Mesendoderm (in vitro differentiated cells): ENCODE measurements at places on chromosomes 1 and 21.

GRCh38 chr1:69492286-69492685, 75.4 kb upstream of the LRRC7 start:
- no peak overlapping the region for H3K27ac ChIP-seq
- no peaks in the 10 kb centered on the region for H3K36me3 ChIP-seq
- H3K4me3 ChIP-seq = no peak overlapping the region
- H3K27me3 ChIP-seq = no peaks in the 10 kb centered on the region
- DNase-seq = no peak

DNA sequence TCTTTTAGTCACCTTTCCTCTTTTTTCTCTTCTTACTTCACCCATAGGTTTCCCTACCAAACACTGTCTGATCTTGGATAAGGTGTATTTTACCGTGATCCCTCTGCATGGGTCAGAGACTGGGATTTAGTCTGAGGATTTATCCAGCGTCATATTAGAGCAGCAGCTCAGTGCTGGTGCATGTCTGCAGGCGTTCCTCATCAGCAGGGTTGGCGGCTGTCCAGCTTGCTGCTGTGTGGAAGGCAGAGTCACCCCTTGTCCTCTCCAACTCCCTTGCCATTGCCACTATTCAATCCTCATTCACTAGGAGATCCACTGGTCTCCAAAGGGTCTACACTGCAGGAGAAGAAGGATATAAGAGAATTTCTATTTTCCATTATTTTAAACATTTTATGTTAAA, 7.3 kb upstream of the FAM78B start:
- no peak overlapping the region for H3K4me3 ChIP-seq
- H3K4me1 ChIP-seq = no peaks in the 10 kb centered on the region
- no peaks in the 10 kb centered on the region for H3K27me3 ChIP-seq
- H3K27ac ChIP-seq = no peak overlapping the region
- H3K36me3 ChIP-seq = no peaks in the 10 kb centered on the region

GRCh38 chr1:42841010-42841409, 5.4 kb upstream of the ZNF691 start:
- H3K36me3 ChIP-seq = no peaks in the 10 kb centered on the region
- no peak overlapping the region for H3K4me3 ChIP-seq
- no peaks in the 10 kb centered on the region for H3K27me3 ChIP-seq
- no peaks in the 10 kb centered on the region for H3K4me1 ChIP-seq
- H3K27ac ChIP-seq = no peak overlapping the region

- DNase-seq = no peak
- H3K27ac ChIP-seq = no peak overlapping the region
- no peak overlapping the region for H3K4me3 ChIP-seq
- H3K27me3 ChIP-seq = no peaks in the 10 kb centered on the region
Measured at GRCh38 chr1:173447224-173447623, 29.9 kb upstream of the PRDX6 start.

GRCh38 chr1:145997718-145998023, 1.3 kb upstream of the TXNIP start:
- DNase-seq = no peak
- no peak overlapping the region for H3K4me3 ChIP-seq
- H3K4me1 ChIP-seq = peaks cover 2% of the 10 kb centered on the region
- H3K36me3 ChIP-seq = no peaks in the 10 kb centered on the region
- no peaks in the 10 kb centered on the region for H3K27me3 ChIP-seq
- H3K27ac ChIP-seq = no peak overlapping the region

- H3K27me3 ChIP-seq = no peaks in the 10 kb centered on the region
- DNase-seq = no peak
- H3K4me1 ChIP-seq = peaks cover 9% of the 10 kb centered on the region
- no peaks in the 10 kb centered on the region for H3K36me3 ChIP-seq
Measured at GRCh38 chr1:222290866-222291265, 257.0 kb downstream of the HHIPL2 start.

GRCh38 chr1:60571811-60572210, 498.2 kb upstream of the C1orf87 start:
- H3K27me3 ChIP-seq = no peaks in the 10 kb centered on the region
- H3K4me3 ChIP-seq = no peak overlapping the region
- H3K27ac ChIP-seq = no peak overlapping the region
- H3K36me3 ChIP-seq = no peaks in the 10 kb centered on the region

GRCh38 chr1:66893712-66894111, 30.9 kb downstream of the DNAI4 start:
- no peaks in the 10 kb centered on the region for H3K36me3 ChIP-seq
- H3K27me3 ChIP-seq = no peaks in the 10 kb centered on the region
- H3K4me1 ChIP-seq = no peaks in the 10 kb centered on the region
- H3K27ac ChIP-seq = no peak overlapping the region
- DNase-seq = no peak

DNA sequence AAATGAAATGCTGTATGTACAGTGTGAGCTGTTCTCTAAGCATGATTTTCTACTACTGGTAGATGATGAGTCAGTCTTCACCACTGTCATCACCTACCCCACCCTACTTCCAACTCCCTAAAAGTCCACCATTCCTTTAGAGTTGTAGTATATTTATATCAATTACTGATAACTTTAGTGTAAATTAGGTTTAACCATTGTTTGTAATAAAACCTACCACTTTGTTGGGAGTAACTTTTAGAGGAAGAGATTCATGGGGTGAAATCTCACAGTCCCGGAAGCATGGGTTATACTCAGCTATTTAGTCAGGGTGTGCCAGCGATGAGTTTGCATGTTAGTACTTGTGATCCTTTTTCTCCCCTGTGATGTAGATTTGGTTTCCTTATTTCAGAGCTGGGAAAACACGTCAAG, 17.1 kb downstream of the MORC3 start:
- DNase-seq = no peak
- no peak overlapping the region for H3K27ac ChIP-seq
- no peaks in the 10 kb centered on the region for H3K27me3 ChIP-seq
- H3K4me1 ChIP-seq = no peaks in the 10 kb centered on the region
- H3K36me3 ChIP-seq = peaks cover 5% of the 10 kb centered on the region

DNA sequence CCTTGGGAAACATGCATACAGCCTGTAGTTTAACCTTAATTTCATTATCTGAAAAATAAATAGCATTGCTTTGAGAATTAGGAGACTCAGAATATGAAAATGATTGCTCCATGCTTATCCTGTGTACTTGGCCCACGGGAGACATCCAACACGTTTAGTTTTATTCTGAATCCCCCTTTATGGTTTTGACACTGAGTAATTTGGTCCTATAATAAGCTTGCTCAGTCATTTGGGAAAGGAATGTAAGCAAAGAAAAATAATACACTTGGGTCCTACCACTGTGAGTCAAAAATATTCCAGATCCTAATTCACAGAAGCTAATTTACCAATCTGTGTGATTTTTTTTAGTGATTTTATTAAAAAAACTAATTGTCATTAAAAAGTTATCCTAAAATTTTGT, 557.3 kb downstream of the USP25 start:
- H3K36me3 ChIP-seq = no peaks in the 10 kb centered on the region

DNA sequence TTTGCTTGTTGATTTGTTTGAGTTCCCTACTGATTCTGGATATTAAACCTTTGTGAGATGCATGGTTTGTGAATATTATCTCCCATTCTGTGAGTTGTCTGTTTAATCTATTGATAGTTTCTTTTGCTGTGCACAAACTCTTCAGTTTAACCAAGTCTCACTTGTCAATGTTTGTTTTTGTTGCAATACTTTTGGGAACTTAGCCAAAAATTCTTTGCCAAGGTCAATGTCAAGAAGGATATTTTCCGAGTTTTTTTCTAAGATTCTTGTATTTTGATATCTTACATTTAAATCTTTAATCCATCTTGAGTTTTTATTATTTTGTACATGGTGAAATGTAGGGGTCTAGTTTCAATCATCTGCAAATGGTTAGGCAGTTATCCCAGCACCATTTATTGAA, 1230.7 kb upstream of the NCAM2 start:
- H3K27ac ChIP-seq = no peak overlapping the region
- no peak for DNase-seq
- H3K4me1 ChIP-seq = no peaks in the 10 kb centered on the region
- H3K36me3 ChIP-seq = no peaks in the 10 kb centered on the region
- no peak overlapping the region for H3K4me3 ChIP-seq

DNA sequence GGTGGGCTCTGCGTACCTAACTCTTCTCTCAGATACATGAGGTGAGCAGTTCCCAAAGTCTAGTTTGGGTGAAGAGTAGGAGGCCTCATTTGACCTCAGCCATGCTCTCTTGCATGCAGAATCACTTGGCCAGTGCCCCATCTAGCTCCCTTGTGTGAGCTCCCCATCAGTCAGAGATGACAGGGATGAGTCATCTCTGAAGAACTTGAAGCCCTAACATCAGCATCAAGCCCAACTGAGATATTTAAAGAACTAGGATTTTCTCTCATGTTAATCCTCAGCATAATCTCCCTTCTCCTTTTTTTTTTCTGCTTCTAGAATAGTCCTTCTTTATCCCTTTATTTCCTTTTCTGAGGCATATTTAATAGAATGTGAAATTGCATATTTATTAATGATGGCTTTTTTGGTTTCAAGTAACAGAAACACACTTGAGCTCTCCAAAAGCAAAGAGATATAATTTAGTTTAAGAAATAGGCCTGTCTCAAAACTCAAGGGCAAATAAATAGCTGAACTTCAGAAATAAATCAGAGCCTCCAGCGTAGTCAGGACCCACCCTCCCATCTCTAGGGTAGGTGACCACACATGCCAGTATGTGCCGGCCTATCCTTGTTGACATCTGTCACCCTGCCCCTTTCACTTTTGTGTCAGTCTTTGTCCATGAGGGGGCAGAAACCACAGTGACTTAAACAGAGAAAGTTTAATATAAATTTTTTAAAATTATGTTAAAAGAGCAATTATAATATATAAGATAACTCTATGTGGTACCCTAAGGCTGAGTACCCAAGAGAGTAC, 112.3 kb downstream of the TSEN15 start:
- H3K4me1 ChIP-seq = peaks cover 2% of the 10 kb centered on the region
- peak; percentile 79 for DNase-seq

DNA sequence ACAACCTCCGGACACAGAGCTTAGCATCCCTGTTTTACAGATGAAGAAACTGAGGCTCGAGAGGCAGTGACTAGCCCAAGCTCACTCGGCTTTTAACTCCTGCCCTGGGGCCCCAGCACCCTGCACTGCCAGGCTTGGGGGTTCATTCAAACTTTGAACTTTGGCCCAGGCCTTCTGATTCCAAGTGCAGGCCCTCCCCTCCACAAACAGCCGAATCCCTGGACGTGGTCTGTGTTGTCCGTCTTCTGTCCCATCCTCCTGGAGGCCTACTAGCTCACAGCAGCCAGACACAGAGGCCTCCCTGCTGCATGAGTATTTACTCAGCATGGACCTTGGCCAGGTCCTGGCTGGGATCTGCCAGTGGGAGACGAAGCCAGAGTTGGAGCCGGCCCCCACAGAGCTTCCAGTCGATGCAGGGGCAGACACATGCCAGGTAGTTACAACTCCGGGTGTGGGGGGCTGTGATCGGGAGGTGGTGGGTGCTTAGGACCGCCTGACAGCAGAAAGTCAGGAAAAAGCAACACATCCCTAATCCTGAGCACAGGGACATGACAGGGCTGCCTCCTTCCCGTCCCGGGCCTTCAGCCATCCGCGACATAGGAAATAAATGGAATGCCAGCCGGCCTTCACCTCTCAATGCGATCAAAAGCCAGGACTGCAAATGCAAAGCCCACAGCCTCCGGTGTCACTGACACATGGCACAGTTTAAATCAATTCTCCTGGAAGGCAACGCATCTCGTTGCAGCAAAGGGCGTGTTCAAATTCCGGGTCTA, 7.4 kb downstream of the IFFO2 start:
- no peaks in the 10 kb centered on the region for H3K36me3 ChIP-seq
- H3K4me1 ChIP-seq = peaks cover 12% of the 10 kb centered on the region
- H3K27me3 ChIP-seq = no peaks in the 10 kb centered on the region
- H3K27ac ChIP-seq = no peak overlapping the region
- no peak overlapping the region for H3K4me3 ChIP-seq
- DNase-seq = no peak

DNA sequence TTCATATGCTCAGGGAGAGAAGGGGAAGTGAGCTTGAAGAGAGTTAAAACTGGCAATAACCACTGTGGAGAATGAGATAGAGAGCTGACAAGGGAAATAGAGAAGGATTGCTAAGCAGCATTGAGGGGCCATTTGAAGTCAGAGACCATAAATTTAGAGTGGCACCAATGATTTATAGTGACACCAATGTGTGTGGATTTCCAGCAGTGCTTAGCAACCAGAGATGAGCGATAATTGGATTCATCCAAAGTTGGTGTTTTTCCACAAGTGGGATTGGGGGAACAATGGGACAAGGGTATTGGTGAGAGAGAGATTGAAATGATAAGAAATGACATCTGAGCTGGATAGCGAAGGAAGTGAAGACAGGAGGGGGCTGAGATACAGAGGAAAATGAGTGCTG, 114.1 kb downstream of the C1orf94 start:
- H3K27ac ChIP-seq = no peak overlapping the region
- DNase-seq = no peak
- no peaks in the 10 kb centered on the region for H3K27me3 ChIP-seq

DNA sequence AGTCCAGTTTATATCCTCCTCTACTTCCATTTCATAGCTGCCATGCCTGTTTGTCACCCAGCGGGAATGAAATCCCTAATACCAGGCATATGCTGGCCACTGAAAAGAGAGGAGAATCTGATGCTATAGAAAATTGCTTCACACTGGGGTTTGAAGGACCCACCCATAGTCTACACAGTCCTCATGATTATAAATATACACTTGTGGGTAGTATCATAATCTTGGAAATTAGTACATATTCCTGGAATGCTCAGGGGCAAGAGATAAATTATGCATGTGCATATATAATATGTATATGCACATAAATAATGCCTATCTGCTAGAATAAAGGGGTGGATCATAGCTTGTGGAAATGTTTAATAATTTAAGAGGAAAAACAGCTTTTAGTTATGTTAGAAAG, 105.8 kb downstream of the PRRX1 start:
- no peak for DNase-seq
- H3K36me3 ChIP-seq = no peaks in the 10 kb centered on the region
- no peaks in the 10 kb centered on the region for H3K4me1 ChIP-seq
- no peak overlapping the region for H3K4me3 ChIP-seq
- H3K27me3 ChIP-seq = no peaks in the 10 kb centered on the region
- no peak overlapping the region for H3K27ac ChIP-seq

GRCh38 chr1:32709075-32709474, 6.5 kb upstream of the SYNC start:
- no peak overlapping the region for H3K27ac ChIP-seq
- H3K4me1 ChIP-seq = no peaks in the 10 kb centered on the region
- H3K27me3 ChIP-seq = no peaks in the 10 kb centered on the region
- peak; percentile 85 for DNase-seq
- H3K4me3 ChIP-seq = no peak overlapping the region
- no peaks in the 10 kb centered on the region for H3K36me3 ChIP-seq

DNA sequence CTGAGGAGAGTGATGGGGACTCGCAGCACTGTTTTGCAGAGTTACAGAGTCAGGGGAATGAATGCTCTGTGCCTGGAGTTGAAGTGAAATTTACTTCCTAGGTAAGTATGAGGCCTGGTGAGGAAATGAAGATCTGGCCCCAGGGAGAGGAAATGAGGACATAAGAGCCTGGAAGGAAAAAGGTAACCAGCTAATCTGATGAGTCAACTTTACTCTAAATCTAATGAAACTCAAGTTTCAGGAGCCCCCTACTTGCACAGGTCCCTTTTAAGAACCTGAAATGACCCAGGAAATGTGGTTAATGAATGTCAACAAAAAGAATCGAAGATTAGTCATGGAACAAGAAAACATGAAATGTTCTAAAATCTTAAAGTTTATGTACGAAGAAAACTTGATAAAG, 599.0 kb downstream of the AGBL4 start:
- H3K4me1 ChIP-seq = no peaks in the 10 kb centered on the region
- no peak overlapping the region for H3K27ac ChIP-seq
- no peaks in the 10 kb centered on the region for H3K36me3 ChIP-seq
- no peaks in the 10 kb centered on the region for H3K27me3 ChIP-seq
- H3K4me3 ChIP-seq = no peak overlapping the region

- no peaks in the 10 kb centered on the region for H3K36me3 ChIP-seq
- H3K4me1 ChIP-seq = peaks cover 3% of the 10 kb centered on the region
- H3K4me3 ChIP-seq = peak overlapping the region; percentile 77
- no peaks in the 10 kb centered on the region for H3K27me3 ChIP-seq
- peak; percentile 79 for DNase-seq
Measured at GRCh38 chr1:89821322-89822108, 683 bp downstream of the LRRC8D start.
